Hair follicle dermal papilla cell (primary cell): ENCODE measurements at places on chromosomes 16 and 17. TPM values are rescaled to one million over a fixed set of nuclear protein-coding genes. Genes with fewer than 3 reads are reported as not detected.

The CD79B gene
- total RNA-seq, result 0.16 and 0.24 TPM in 2 replicates

The AGRP gene
- total RNA-seq, result not detected in 2 replicates

The SLC7A6 gene
- total RNA-seq, result 25.1 and 39.6 TPM in 2 replicates

The TRPV3 gene
- 0.73 and 0.81 TPM in 2 replicates for total RNA-seq

The MYH2 gene
- not detected in 2 replicates for total RNA-seq

The MT1F gene
- total RNA-seq, result 0.16 TPM in 1 of 2 replicates, not detected in the other

The ST6GALNAC2 gene
- total RNA-seq, result 0.65 and 3.3 TPM in 2 replicates

The SPNS1 gene
- total RNA-seq, result 30.8 and 31.2 TPM in 2 replicates

The TSEN54 gene
- 6.8 and 8.3 TPM in 2 replicates for total RNA-seq
